ENCODE measurements at places on chromosomes 1 and 21.
A peak's percentile ranks its signal among the peaks of the same experiment; 100 is the strongest.

GRCh38 chr1:43292679-43293078 lies 7.3 kb upstream of the C1orf210 start:
- no peak for DNase-seq

DNA sequence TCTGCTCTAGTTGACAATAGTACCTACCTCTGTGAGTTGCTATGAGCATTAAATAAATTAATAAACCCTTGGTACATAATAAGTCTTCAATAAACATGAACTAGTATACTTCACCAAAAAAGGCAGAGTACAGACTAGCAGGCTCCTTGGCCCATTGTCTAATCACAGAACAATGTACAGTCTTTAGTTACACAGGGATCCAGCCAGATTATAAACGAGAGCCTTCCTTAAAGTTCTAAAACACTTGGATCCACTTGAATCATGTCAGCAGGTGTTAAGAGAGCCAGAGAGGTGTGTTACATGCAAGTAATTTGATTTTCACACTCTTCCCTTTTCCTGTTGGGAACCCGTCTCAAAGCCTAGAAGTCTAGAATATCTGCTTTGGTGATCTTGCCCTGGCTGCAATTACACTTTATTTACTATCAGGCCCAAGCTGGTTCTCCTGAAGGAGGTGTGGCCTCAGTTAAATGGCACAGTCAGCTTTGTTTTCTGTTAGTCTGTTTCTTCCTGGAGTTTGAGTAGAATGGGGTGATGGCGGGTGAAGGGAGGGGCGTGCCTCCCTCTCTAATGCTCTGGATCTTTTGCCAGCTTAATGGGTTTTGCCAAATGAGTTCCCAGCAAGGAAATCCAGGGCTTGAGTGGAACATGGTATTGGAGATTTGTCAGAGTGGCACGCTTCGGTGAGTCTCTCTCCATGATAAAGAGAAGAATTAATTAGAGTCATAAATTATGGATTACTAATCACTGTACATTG lies 570.9 kb upstream of the CAMK1G start:
- DNase-seq = no peak

GRCh38 chr1:204702552-204703267 lies 17.2 kb upstream of the LRRN2 start:
- no peak for DNase-seq

DNA sequence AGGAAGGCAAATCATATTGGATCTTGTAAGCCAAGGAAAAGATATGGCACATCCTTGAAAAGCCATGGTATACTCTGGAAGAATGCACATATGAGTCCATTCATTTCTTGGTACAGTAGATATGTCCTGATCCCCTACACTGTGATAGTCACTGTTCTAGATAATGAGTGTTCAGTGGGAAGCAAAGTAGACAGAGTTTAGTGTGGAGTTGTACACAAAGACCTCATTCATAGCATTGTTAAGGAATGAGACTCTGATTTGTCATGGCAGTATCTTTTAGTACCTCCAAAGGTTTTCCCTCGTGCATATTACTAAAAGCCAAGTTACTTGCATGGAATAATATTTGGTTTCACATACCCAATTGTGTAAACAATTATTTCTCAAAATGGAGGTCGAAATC lies 204.7 kb downstream of the NFIA start:
- no peak for DNase-seq

DNA sequence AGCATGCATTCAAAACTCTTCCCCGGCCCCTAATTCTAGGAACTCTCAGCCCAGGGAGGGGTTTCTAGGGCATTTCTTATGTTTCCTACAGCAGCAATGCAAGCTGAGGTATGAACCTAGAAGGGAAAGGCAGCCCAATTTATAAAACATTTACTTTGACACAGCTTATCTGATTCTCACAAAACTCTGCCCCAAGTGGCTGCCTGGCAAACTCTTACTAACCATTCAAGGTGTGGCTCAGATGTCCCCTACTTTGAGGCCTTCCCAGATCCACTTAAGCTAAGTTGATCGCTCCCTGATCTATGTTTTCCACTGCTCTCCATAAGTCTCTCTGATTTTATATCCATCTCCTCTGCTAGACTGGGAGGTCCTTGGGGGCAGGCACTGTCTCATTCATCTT lies 35.4 kb downstream of the AK2 start:
- peak; percentile 55 for DNase-seq

DNA sequence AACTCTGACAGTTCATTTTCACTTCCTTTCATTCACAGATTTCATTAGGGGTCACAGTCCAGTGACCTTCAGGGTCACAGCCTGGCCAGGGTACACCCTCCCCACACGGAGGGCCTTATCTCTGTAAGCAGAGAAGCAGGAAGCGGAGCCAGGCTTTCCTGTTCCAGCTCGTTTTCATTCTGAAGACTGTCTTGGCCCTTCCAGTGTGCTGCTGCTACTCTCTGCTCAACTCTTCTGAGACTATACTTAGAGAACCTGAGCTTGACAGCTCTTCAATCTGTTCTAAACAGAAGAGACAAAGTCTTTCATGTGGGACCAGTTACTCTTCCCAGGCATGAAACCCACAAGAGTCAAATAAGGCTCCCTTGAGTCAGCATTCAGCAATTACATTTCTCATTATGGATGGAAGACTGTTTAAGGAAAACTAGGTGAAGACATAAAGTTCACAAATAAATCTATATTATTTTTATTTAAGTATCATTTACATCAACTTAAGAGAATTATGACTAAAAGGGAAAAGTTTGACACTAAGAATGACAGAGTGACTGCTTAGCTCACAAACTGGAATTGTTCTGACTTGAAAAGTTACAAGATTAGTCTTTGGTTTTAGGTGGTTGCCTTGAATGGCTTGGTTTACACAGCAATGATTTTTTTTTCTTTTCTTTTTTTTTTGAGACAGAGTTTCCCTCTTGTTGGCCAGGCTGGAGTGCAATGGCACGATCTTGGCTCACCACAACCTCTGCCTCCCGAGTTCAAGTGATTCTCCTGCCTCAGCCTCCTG lies 4.8 kb upstream of the TDRD10 start:
- peak; percentile 73 for DNase-seq

GRCh38 chr1:215128504-215128903 lies 46.0 kb downstream of the KCNK2 start:
- no peak for DNase-seq

DNA sequence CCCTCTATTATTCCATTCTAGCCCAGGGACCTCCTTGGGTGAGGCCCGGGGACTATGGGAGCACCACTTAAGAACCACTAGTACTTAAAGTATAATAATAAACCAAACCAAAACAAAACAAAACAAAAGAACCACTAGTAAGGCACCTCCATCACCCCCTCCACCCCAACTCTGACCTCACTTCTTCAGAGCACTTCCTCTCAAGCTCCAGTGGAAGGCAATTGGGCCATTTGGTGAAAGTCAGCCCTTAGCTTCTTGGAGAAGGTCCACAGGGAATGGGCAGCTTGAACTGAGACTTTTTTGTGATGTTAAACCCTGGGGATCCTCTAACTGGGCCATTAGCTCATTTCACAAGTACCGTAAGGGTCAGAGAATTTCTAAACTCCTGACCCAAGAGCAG lies 237.3 kb downstream of the RHOU start:
- DNase-seq = no peak

DNA sequence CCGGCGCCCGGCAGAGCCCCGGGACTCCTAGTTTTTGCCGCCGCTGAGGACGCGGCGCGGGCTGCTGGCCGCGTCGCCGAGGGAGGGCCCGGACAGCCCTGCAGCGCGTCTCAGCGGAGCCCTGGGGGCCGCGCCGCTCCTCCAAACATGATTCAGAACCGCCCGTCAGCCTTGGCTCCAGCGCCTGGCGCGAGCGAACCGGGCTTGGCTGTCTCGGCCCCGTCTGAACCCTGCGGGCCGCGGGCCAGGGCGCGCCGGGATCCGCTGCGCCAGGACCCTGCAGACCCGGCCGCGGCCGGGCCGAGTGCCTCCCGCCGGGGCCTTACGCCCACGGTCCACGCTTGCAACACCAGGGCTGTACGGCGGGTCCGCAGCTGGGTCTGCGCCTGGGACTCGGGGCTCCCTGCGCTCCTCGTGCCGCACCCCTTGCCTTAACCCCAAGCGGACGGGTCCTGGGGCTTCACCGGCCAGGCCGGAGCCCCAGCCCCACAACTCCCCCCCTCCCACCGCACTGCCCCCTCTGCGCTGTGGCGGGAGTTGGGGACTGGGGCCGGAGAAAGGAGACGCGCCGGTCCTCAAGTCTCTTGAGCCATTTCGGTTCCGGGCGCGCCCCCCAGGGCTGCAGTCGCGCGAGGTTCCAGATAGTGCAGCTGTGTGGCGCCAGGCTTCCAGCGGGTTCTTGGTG lies 48.4 kb upstream of the CD34 start:
- peak; percentile 67 for DNase-seq

- peak; percentile 79 for DNase-seq
These were observed 121.0 kb upstream of the IRF2BP2 start for GRCh38 chr1:234730770-234731568.

DNA sequence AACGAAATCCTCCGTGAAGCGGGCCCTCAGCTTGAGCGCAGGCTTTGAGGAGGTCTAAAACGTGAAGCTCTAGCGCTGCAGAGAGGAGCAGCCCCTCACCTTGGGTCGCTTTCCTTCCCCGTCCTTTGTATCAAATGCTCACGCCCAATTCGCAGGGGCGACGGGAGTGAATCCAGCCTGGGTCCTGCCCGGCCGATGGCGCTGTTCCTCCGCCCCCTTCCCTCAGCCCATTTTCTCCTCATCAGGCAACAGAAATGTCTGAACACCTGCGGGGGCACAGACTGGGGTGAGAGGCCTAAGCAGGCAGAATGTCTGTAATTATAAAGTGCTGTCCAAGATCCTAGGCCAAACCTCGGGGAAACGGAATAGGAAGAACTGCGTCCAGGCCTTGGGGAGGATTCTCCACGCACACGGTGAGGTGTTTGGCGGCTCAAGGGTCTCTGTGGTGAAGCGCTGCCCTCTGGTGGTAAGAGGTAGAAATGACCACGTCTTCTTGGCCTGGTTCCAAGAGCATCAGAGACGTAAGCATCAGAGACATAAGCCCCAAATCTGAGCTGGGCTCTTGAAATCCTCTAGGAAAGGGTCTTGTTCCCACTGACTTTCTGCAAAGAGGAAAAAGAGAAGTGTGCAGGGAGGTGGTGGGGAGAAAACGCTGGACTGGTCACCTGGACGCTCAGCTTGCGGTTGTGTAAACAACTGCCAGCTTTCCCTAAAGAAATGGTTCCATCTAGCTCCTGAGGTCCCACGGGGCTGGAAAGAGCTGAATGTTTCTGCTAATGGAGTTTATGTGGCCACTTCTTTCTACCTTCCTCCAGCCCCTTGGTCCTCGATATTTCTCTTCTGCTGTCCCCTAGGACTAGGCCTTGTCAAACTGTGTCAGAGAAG lies 92.1 kb upstream of the CD53 start:
- DNase-seq = peak; percentile 90

All from hematopoietic multipotent progenitor cell treated with erythropoietin and hydrocortisone succinate and interleukin-3 and kit ligand, for 6 days (in vitro differentiated cells).